Effector CD4-positive, alpha-beta T cell (primary cell): ENCODE measurements at places on chromosomes 12 and 14.

GRCh38 chr14:68391311-68392014, 401.4 kb downstream of the ZFP36L1 start:
- no peak for DNase-seq

DNA sequence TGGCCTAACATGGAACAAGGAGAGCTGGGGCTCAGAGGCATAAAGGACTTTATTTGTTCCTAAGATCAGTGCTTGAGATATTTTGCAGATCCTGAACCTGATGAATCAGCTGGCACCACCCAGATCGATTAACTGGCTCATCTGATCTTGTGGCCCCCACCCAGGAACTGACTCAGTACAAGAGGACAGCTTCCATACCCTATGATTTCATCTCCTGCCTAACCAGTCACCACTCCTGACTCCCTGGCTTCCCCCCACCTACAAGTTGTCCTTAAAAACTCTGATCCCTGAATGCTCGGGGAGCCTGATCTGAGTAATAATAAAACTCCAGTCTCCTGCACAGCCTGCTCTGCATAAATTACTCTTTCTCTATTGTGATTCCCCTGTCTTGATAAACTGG, 5.1 kb downstream of the C12orf56 start:
- DNase-seq = no peak

GRCh38 chr12:29255042-29255441, 106.0 kb downstream of the FAR2 start:
- no peak for DNase-seq

DNA sequence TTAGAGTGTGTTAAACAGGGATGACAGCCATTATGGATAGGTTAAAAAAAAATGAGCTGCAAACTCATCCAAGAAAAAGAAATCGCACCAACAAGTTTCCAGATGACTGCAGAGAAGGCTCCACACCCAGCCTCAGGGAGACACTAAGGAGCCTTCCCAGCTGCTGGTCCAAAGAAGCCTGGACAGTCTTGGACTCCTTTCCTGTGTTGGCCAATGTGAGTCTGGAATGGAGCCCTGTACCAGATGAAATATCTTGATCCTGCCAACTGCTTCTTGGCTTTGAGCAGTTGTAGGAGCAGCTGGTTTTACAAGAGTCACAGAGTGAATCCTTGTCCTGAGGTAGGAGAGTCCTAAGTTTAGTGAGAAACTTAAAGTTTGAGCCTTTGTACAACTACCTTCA, 44.5 kb downstream of the SLC38A1 start:
- DNase-seq = no peak

- no peak for DNase-seq
Measured at GRCh38 chr14:35281341-35281740, 10.8 kb upstream of the PSMA6 start.

DNA sequence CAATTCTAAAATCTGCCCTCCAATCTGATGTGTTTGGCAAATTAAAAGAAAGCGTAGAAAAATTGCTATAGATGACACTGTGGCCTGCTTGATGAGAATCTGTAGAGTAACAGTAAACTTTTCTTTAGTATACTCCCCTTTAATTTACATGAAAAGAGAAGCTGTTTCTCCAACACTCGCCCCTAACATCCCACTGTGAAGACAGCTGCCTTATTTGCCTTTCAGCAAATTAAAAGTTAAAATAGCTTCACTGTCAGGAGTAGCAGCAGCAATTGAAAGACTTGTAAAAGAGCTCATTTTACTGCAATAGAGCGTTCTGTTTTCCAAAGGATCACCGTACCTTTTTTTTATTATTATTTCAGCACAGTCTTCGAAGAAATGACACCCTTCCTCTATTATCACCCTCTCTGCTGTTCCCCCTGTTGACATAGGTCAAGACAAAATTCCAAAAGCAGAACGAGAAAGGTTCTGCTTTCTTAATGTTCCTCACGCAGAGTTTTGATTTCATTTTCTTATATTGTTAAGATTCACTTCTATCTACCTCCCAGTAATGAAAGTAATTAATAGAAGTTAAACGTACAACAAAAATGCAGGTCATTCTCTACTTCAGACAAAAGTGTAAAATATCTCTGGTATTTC, 153.5 kb upstream of the USP15 start:
- DNase-seq = no peak

DNA sequence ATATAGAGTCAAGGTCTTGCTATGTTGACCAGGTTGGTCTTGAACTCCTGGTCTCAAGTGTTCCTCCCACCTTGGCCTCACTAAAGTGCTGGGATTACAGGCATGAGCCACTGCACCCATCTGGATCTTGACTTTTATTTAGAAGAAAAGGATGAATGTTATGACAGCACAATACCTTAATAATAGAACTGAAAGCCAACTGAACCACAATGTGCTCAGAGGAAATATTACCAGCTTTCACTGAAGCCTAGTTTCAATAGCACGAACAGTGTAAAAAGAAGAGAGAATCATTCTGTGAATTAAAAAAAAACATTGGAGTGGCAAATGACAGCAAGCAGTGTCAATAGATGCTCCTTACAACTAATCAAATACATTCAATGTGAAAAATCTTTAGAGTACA, 239.2 kb upstream of the RMST start:
- no peak for DNase-seq

DNA sequence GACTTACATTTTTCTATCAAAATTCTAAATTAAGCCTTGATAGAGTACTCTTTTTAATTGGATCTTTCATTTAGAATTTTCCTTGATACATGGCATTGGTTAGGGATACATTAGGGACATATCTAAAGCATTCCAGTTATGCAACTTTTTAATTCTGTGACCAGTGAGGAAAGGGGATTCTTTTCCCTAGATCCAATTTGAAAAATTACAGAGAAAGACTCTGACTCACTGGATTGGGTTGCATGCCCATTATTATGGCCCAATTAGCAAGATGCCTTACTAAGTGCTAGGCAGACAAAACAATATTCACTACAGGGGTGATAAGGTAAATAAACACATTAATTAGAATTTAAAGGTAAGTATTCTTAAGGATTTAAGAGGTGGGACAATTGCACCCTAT, 5.2 kb upstream of the RAD52 start:
- DNase-seq = no peak
